ENCODE measurements at places on chromosomes 2 and 18.

DNA sequence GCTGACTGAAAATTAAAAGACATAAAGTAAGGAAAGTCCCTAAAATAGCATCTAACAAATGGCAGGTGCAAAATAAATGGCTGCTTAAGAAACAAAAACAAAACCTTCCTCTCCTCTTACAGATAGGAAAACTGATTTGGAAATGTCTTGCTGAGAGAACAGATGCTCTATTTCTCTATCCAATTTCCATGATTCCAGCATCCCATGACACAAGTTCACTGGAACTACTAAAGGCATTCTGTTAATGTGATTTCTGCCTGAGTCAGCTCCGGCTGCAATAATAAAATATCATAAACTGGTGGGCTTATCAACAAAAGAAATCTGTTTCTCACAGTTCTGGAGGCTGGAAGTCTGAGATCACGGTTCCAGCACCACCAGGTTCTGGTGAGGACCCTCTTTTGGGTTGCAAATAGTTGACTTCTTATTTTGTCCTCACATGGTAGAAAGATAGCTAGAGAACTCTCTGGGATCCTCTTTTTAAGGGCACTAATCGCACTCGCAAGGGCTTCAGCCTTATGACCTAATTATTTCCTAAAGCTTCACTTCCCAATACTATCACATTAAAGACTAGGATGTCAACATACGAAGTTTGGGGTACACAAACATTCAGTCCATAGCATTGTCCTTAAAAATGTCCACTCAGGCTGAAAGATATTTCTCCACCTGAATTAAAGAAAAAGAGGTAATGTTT is 78.2 kb upstream of the GALNT3 start:
- no peak for DNase-seq

- DNase-seq = no peak
These were observed 52.3 kb downstream of the GAD1 start for GRCh38 chr2:170869036-170869435.

DNA sequence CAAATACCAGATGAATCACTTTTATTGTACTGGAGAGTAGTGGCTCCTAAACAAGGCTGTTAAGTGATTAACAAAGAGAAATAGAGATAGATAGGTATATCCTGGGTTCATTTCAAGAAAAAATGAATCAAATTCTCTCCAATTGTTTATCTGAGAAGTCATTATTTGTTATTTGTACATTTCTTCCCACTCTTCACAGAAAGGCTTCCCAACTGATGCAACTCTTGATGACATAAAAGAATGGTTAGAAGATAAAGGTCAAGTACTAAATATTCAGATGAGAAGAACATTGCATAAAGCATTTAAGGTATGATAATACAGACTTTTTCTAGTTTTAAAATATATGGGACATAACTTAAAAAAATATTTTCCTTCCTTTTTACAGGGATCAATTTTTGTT is 7.9 kb downstream of the SSB start:
- DNase-seq = no peak

- DNase-seq = no peak
These were observed 9.8 kb upstream of the LBH start for GRCh38 chr2:30221531-30221930.

DNA sequence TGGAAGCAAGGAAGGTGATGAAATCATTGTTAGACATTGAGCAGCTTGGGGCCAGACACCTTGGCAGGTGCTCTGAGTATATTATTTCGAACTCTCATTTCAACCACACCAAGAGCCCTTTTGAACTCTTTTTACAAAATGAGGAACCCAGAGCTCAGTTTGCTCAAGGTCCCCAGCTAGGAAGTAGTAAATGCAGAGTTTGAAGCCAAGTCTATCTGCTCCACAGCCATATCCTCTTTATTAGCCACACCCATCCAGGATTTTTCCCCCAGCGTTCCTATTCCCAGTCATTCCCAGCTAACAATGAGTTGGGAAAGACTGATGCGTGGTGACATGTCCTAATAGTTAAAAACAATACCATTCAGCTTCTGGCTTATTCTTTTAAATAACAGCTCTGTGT is 40.2 kb downstream of the SEMA4F start:
- no peak for DNase-seq

GRCh38 chr2:8594731-8595427 is 87.0 kb upstream of the ID2 start:
- no peak for DNase-seq

DNA sequence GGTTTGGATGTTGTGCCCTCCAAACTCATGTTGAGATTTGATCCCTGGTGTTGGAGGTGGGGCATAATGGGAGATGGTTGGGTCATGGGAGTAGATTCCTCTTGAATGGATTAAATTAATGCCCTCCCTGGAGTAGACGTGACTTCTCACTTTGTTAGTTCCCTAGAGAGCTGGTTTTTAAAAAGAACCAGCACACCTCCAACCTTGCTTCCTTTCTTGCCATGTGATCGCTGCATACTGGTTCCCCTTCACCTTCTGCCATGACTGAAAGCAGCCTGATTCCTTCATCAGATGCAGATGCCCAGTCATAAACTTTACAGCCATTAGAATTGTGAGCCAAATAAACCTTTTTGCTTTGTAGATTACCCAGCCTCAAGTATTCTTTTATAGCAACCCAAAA is 21.7 kb downstream of the MTA3 start:
- DNase-seq = no peak

DNA sequence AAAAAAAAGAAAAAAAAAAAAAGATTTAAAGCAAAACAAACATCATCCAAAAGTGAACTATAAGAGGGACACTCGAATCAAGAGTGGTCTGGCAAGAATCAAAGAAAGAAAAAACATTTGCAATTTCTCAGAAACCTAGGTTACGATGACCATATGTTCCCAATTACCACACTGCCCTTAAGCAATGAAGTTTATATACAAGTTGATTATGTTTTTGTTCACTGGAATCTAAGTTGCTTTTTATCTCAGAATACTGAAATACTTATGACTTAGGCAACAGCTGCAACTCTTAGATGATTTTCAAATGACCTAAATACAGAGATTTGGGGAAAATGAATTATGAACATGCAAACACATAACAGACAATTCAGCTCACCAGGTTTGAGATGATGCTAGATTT is 597.1 kb upstream of the CHAC2 start:
- DNase-seq = no peak

DNA sequence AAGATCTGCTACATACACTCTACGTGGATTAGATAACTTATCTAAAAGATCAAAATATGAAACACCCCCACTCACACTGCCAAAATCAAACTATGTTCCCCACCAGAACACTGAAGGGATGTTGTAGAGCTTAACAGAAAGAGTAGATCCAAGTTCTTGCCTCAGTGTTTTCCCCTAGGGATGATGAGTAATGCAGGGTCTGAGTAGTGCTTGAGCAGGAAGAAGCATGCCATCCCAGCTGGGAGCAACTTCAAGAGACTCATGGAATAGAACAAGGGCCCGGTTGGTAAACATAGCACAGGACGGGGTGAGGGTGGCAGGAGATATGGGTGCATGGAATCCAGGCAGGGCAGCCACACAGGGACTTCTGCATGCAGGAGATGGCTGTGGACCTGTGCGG is 74.3 kb downstream of the SNTG2 start:
- no peak for DNase-seq

GRCh38 chr2:8049851-8050571 is 631.8 kb upstream of the ID2 start:
- DNase-seq = no peak

DNA sequence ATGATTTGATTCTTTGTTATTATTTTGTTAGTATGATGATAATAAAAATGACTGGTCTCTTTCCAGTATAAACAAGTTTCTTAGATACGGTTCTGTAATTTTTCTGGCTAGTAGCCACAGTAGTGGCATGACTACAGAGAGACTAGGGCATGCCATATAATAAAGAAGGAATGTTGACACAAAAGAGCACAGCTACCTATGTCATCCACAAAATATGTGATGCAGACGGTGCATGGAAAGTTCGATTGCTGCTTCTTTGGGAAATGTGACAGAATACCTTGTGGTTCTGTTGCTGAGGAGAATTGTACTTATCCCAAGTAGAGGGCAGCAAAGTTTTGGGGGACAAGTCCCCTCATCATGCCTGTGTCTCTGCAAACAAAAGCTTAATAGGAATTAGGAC is 26.1 kb upstream of the SETBP1 start:
- DNase-seq = no peak

DNA sequence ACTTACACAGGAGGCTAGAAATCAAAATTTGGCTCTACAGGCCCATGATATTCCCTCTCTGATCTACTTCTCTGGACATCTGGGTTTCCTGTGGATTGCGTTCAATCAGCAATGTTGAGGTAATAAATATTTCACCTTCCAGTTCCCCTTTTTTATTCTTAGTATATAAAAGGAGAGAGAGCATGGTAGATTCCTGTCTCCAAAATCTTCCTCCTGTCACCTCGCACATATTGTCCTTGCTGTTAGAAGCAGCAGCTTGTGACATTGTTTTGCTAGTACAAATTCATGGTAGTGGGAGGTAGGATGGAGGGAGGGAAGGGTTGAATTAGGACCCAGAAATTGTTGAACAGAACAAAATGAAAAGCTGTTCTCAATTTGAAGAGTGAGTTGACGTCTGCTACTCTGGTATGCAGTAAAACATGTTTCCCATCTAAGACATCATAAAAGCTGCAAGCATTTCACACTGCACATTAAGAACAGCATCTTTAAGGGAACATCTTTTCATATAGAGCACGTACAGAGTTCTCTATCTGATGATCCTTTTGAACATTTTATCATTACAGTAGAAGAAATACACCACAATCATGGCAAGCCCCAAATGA is 156.4 kb downstream of the RDH14 start:
- no peak for DNase-seq

DNA sequence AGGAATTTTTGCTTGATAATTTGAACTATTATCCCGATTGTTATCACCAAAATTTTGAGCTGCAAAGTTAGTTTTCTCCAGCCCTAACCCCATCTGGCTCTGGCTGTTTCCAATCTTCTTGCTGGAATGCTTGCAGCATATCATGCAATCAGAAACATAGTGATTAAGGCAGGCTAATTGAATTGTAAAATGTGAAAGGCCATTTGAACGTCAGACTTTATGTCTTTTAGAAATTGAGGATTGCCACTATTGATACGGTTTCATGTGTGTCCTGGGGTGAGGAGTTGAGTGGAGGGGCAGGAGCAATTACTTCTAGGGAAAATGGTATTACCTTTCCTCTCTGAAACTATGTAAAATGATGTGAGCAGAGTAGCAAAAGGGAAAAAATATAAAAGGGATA is 1674.5 kb upstream of the LRRTM1 start:
- DNase-seq = no peak

DNA sequence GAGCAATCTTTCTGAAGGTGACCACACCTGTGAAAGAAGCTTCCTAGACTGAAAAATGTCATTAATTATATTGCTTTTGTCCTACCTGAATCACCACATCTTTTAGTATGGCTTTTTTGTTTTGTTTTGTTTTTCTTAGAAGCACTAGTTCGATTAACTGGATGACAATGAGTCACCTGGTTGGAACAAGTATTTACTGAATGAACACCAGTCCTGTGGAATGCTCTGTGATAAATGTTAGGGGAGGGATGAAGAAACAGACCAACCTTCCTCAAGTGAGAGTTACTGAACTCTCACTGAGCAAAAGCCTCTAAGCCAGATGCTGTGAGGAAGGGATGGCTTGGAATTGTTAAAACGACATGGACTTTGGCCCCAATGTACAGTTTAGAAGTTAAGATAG is 26.8 kb upstream of the DCC start:
- no peak for DNase-seq

- no peak for DNase-seq
These were observed 144.7 kb downstream of the TRIB2 start for GRCh38 chr2:12861344-12861930.

DNA sequence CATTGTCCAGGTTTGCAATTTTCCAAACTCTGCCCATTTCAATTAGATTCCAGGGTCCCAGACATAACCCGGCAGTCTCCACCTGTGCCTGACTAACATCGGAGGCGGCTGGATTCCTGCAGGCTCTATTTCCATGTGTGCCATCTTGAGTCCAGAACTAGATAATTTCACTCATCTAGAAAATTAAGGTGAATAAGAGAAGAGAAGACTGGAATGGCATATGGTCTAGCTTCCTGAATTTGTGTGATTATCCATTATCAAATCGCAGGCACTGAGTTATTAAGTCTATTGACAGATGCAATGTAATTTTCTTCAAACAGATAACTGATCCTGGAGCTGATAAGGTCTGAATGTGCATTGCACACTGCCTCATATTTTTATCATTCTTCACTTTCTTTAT is 305.2 kb downstream of the ETAA1 start:
- no peak for DNase-seq

DNA sequence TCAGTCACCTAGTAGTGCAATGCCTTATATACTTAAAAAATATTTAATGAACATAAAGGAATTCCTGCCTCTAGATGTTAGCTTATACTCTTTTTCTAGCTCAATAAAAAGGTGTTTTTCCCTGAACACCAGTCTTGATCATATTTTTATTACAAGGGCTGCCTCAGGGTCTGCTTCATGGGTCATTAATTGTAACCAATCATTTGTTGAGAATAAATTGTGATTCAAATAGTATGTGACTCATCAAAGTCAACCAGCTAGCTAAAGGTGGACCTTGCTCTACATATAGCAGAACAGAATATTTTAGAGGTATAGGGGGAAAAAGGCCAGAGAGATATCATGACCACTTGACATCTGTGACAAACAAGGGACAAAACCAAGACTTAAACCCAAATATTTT is 114.0 kb downstream of the PIK3C3 start:
- DNase-seq = no peak

GRCh38 chr2:142966284-142966683 is 88.8 kb downstream of the KYNU start:
- DNase-seq = no peak

DNA sequence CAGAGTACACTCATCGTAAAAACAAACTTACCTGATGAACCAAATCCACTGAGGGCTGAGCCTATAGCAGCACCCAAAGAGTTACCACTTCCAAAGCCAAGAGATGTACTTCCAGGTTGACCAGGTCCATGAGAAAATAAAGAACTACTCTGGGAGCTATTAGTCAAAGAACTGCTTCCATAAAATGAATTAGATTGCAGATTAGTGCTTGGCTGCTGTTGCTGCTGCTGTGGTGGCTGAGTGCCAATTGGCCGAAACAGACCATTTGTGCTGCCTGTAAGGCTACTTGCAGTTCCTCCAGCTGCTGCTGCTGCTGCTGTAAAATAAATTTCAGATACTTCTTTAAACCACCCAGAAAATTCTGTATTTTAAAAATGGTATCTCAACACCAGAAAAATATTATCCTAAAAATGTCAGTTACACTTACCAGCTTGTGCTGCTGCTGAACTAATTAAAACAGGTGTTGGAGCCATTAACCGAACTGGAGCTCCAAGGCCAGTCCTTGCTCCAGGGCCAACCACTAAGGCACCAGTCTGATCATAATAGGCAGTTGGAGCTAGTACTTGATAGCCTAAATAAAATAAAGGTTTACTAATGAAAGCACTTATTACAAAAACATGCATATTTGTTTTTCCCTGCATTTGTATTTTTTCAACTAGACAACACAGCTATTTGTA is 58.1 kb upstream of the SDC1 start:
- DNase-seq = no peak

GRCh38 chr2:16477648-16478047 is 188.0 kb downstream of the CYRIA start:
- DNase-seq = no peak

- no peak for DNase-seq
These were observed 119.7 kb downstream of the PIK3C3 start for GRCh38 chr18:42074704-42075103.

Data from esophagus squamous epithelium (tissue), 5 donors.